ENCODE measurements at places on chromosomes 12 and 14.

- no peak for DNase-seq
Observed at GRCh38 chr14:74841230-74842207, 34.4 kb downstream of the PROX2 start.

DNA sequence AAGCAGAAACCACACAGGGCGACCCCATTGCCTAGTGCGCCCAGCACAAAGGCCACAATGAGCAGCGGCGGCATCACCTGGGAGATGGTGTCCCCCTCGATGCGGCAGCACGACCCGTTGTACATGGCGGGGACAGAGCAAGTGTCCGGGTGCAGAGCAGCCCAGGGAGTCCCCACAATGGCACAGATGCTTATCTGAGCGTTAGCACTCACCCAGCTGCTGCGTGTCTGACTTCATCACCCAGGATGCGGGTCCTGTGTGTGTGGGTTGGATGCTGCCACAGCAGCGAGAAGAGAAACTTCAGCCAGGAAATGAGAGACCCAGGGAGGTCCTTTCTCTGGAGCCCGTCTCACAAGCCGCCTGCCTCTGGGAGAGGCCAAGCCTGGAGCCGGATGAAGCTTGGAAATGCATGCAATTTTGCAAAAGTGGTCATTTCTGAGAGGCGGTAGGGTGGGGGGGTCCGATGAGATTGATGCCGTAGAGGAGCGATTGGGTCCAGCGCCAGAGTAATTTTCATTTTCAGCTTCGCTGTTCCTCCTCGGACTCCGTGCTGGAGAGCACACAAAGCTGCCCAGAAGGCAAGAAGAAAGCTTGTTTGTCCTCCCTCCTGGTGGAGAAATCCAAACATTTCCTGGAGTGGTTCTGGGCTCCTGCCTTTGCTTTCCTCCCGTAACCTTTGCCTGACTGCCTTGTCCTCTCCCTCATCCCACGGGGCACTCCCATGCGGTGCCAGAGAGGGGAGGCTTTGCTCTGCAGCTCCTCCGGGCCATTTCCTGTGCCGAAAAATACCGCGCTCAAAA, at the start of gene HCAR1:
TSS of gene HCAR1 (minus strand) at position 630 of the 800 bp plus-strand sequence. CDS start at position 125, 505 bp downstream.
- DNase-seq = peak; percentile 66

GRCh38 chr14:32720927-32721326, 217.8 kb upstream of the NPAS3 start:
- no peak for DNase-seq

DNA sequence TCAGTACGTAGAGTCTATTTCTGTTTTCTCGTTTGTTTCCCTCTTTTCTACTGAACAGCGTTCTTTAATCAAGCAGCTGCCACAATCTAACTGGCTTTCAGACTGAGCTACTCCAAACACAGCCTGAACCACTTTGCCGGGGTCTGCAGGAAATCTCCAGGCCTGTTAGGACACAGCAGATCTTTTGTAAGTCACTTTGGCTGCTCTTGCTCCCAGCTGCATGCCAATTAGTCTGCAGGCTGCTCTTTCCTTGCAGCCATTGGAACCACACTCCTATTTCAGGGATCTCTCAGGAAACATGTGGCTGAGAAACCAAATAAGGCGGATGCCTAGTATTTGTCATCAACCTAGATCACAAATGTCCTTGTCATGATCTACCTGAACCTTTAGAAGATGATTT, 73.6 kb downstream of the TMTC1 start:
- DNase-seq = no peak

GRCh38 chr12:11901701-11902524, 168.8 kb upstream of the BCL2L14 start:
- DNase-seq = no peak

- DNase-seq = no peak
Observed at GRCh38 chr12:123801573-123802178, 39.6 kb downstream of the DNAH10 start.

- no peak for DNase-seq
Observed at GRCh38 chr12:116331876-116332275, 54.4 kb upstream of the MED13L start.

GRCh38 chr12:111413442-111414086, 7.8 kb downstream of the SH2B3 start:
- DNase-seq = no peak

Data from activated naive CD4-positive, alpha-beta T cell treated with anti-CD3 and anti-CD28 coated beads, Interleukin-2, amount 50 U/mL, for 72 hours (primary cell).